ENCODE measurements at places on chromosomes 5 and 9.

GRCh38 chr5:10675177-10675700 lies 85.8 kb downstream of the DAP start:
- DNase-seq: no peak

GRCh38 chr5:922436-923280 lies 30.0 kb downstream of the TRIP13 start:
- DNase-seq: no peak

- no peak for DNase-seq
Observed at GRCh38 chr5:173668245-173668800, 51.9 kb upstream of the BOD1 start.

- DNase-seq: no peak
Observed at GRCh38 chr5:175694371-175695160, 36.7 kb downstream of the HRH2 start.

- no peak for DNase-seq
Observed at GRCh38 chr5:67431191-67431590, 234.6 kb upstream of the CD180 start.

GRCh38 chr5:15791274-15791673 lies 291.3 kb downstream of the FBXL7 start:
- DNase-seq: no peak

DNA sequence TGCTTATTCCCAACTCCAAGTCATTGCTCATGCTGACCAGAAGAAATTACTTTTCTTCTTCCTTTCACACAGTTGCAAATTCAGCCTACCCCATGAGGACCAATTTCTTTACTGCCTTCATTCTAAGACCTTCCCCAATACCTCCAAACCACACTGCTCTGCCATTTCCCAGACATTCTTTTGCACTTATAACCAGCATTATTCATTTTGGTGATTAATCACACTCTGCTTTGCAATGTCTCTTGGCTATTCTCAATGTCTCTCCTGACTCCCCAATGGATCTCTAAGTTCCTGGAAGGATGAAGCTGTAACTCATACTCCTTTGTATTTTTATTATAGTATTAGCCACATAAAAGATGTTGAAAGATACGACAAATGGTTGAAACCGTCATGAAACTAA lies 105.7 kb upstream of the RANBP3L start:
- DNase-seq: no peak

DNA sequence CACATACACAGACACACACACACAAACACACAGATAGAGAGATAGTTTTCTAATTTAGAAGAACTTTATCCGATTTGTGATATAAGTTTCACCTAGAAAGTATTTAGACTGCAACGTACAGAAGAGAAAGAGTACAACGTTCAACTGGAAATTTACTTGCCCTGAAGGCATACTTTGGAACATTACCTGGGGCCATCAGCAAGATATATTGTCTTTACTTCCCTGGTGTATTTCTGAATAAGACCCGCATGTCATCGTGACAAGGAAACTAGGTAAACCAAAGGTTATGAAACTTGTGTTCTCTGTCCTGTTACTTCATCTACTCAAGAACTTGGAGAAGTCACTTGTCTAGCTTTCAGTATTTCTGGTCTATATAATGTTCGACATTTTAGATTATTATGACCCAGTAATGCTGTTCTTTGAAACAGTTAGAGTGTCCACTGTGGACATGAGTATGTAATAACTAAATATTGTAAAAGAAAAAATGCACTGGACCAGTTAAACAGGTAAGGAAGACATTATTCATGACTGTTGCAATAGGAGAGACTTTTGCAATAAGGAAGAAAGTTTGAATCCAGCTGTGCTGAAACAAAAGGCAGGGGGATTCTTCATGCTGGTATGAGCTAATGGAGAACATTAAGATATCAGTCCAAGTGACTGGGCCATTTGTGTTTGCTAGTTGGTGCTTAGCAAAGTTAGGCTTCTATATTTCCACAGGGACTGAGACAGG lies 1791.1 kb downstream of the MAT2B start:
- no peak for DNase-seq

DNA sequence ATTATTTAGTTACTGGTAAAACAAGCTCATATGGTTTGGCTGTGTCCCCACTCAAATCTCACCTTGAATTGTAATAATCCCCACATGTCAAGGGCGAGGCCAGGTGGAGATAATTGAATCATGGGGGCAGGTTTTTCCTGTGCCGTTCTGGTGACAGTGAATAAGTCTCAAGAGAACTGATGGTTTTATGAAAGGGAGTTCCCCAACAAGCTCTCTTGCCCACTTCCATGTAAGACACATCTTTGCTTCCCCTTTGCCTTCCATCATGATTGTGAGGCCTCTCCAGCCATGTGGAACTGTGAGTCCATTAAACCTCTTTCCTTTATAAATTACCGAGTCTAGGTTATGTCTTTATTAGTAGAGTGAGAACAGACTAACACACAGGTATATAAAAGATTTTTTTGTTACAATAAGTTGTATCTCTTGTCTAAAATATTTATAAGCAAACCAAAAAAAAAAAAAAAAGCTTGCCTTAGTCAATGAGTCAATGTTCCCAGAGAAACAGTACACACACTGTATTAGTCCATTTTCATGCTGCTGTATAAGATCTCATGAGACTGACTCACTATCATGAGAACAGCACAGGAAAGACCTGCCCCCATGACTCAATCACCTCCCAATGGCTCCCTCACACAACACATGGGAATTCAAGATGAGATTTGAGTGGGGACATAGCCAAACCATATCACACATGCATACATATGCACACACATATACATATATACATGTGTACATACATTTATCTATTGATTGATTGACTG lies 138.3 kb downstream of the BASP1 start:
- no peak for DNase-seq

- no peak for DNase-seq
Observed at GRCh38 chr5:115461506-115462290, 82.9 kb downstream of the FEM1C start.

DNA sequence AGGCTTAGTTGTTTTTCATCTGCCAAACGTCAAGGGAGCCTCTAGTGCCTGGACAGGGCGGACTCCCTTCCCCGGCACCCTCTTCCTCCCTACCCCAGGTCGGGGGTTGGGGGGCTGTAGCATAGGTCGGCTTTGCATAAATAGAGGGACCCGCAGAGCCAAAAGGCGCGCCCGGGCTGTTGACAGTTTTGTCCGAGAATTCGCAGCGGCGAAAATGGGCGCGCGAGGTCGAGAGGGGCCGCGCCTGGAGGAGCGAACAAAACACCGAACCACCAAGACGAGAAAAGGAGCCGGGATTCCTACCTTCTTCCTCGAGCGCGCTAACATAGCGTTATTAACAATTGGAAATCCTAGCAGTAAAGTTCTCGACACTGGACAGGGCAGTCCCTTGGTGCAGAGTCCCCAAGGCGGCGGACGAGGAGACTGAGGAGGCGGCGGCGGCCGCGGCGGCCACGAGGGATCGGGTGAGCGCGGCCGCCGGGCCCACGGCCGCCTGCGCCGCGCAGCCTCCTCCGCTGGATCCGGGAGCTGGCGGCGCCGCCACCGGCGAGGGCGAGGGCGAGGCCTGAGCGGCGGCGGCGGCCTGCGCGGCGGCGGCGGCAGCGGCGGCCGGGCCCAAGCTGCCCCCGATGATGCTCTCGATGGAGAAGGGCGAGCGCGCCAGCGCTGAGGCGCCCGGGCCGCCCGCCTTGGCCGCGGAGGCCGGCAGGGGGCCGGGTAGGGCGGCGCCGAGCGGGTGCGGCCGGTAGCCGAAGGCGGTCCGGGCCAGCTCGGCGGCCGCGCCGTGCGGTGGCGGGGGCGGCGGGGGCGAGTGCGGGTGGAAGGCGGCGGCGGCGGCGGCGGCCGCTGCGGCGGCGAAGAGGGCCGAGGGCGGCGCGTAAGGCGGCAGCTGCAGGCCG lies 1.7 kb downstream of the FOXD1 start:
- DNase-seq: no peak

GRCh38 chr9:117783828-117784227 lies 79.6 kb downstream of the TLR4 start:
- DNase-seq: no peak

GRCh38 chr5:141821430-141821925 lies 56.7 kb downstream of the PCDH1 start:
- DNase-seq: no peak

DNA sequence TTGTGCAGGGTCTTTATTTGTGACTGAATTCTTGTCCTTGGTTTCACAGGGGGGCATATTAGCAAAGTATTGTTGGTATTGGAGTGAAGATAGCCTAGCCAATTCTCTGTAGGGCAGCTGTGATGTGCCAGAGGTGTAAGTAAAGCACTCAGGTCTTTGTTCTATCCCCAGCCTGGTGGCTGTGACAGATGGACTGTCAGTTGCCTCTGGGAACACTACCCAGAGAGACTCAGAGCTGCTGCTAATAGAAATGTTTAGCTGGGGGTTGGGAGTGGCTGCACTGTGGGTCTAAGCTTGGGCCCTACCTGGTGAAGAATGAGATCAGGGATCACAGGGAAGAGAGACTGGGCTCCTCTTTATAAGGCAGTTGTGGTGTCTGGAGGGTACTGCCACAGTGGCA lies 1006.5 kb upstream of the TYRP1 start:
- DNase-seq: no peak

GRCh38 chr5:54859316-54859715 lies 126.1 kb downstream of the ESM1 start:
- DNase-seq: no peak

Measured in DMS79 treated with DMSO at 0.1 percent for 48 hours (cell line).